ENCODE measurements at places on chromosomes 11 and 22.

DNA sequence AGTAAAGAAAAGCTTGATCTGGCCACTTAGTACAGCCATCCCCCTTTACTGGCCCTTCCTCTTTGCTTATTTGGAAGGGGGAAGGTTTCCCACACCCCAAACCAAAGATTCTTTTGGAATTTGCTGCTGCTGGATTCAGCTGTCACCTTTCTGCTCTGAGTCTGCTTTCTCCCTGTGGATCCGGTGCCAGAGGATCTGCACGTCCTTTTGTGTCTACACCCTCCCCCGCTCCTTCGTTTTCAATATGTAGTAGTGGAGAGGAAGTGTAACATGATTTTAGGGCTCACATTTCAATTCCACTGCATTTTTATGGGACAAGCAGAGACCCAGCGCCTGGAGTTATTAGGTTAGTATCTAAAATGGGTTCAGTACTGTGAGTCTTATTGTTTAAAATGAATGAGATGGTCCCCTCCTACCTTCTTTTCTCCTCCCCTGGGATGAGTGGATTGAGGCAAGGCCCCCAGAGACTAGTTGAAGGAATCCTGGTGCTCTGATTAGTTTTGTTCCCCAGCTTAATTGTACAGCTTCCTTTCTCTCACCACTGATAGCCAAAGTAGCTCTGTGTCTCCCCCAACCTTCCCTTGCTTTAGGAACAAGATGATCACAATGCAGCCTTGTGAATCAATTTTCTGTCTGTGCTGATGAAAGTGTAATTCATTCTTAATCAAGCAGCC is 30.5 kb upstream of the CABP7 start:
- no peak for DNase-seq

- no peak for DNase-seq
Observed at GRCh38 chr11:102120437-102120973, 10.3 kb downstream of the YAP1 start.

GRCh38 chr11:36376888-36377758 is 81.0 kb downstream of the PRR5L start:
- peak; percentile 76 for DNase-seq

GRCh38 chr22:22884010-22884887 is 3.4 kb upstream of the IGLL5 start:
- peak; percentile 75 for DNase-seq

DNA sequence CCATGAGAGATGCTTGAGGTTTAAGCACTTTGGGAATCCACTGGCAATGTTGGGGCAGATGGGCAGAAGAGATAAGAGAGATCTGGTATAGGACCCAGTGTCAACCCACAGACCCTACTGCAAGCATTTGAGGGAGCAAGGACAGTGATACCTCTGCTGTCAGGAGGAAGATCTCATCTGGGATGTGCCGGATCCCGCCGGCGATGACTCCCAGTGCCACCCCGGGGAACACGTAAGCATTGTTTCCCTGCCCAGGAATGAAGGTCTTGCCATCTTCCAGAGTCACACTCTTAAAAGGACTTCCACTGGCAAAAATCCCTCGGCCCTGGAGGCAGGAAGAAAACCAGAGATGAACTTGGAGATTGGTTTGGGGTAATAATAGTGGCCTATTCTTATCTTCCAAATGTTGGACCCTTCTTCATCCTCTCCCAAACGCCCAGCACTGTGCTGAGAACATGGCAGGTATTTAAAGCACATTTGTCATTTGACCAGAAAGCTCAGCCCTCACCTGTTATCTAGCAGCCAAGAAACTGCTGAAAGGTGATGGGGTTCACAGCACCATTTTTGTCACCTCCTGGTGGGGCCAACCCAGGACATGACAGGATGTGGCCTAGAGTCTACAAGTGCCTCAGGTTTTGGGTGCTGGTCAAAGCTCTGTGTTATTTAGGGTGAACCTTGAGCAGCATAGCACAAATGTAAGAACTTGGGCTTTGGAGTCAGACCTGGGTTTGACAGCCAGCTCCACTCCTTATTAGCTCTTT is 71.7 kb downstream of the CCDC81 start:
- no peak for DNase-seq

- DNase-seq: no peak
Observed at GRCh38 chr11:120707663-120708062, 196.1 kb downstream of the GRIK4 start.

DNA sequence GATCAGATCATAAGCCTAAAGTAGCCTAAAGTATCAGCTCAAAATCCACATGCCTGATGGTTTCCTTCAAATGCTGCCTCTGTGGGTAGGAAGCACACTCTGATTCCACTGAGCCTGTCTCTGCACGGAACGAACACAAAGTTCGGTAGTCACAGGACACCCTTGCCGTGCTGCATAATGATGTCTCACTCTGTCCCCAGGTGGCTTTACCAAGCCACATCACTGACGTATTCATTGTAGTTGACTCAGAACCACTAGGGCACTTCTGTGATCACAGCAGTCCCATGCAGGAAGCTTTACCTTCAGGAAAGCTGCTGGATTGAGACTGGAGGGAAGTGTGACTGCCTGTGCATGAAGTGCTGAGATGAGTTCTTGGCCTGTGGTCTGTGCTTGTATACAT is 147.7 kb downstream of the ATXN10 start:
- DNase-seq: no peak

GRCh38 chr11:6191742-6192141 is 7.3 kb upstream of the OR52W1 start:
- no peak for DNase-seq

Measured in CD4-positive, alpha-beta T cell treated with Interleukin-4 for 4 hours (primary cell).